Activated T-cell treated with anti-CD3 and anti-CD28 coated beads, Interleukin-2, amount 50 U/mL, for 24 hours (primary cell): ENCODE measurements at places on chromosomes 12 and 14.

- DNase-seq: no peak
Measured at GRCh38 chr14:68535404-68536017, 257.4 kb downstream of the ZFP36L1 start.

GRCh38 chr12:122961531-122962329 lies 4.5 kb downstream of the ABCB9 start:
- DNase-seq: no peak

DNA sequence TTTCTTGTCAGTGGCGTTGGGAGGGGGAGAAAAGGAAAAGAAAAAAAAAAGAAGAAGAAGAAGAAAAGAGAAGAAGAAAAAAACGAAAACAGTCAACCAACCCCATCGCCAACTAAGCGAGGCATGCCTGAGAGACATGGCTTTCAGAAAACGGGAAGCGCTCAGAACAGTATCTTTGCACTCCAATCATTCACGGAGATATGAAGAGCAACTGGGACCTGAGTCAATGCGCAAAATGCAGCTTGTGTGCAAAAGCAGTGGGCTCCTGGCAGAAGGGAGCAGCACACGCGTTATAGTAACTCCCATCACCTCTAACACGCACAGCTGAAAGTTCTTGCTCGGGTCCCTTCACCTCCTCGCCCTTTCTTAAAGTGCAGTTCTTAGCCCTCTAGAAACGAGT lies 1.9 kb downstream of the ASCL1 start:
- DNase-seq: no peak

DNA sequence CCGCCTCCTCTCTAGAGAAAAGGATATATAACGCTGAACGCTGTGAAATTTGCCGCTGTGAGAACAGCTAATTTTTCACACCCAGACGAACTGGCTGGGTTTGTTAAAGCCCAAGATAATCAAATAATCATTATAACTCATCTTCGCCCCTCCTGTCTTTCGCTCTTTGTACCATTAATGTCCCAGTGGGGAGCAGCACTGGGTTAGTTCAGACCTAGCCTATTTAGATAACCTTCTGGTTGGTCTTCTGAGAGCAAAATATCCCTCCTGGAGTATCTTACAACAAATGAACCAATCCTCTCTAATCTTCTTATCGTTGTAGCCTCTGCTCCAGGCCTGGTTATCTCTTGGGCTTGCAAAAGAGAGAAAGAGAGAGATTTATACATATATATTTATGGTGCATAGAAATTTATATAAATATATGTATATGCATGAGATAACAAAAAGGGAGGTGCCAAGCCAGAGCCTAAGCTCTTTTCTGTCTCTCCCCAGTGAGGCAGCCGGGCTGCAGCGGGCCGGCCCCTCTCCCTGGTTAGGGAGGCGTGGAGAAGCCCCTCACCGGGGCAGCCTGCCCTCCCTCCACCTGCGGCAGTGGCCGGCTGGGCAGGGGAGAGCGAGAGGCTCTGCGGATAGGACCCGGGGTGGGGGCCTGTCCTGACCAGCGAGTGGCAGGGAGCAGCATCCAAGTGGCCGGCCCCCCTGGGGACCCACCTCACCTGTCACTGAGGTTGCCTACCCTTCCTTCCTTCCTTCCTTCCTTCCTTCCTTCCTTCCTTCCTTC lies 202.0 kb upstream of the LHX5 start:
- DNase-seq: no peak

GRCh38 chr12:15896867-15897266 lies 14.3 kb upstream of the DERA start:
- DNase-seq: no peak

DNA sequence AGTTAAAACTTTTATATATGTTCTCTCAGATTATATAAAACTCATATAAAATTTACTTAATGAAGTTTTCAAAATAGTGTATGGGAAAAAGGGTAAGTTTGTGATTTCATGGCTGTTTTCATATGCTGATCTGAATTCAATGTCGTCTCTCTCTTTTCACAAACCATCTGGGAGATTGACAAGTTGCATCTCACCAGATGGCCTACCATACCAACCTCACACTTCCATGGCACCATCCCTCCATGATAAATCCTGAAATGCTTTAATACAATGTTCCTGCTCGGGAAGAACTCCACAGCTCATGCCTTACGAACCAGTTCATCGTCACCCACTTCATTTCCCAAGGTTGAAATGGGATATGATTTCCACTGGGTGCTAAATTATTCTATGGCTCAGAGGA lies 22.3 kb downstream of the PTPRO start:
- DNase-seq: no peak

DNA sequence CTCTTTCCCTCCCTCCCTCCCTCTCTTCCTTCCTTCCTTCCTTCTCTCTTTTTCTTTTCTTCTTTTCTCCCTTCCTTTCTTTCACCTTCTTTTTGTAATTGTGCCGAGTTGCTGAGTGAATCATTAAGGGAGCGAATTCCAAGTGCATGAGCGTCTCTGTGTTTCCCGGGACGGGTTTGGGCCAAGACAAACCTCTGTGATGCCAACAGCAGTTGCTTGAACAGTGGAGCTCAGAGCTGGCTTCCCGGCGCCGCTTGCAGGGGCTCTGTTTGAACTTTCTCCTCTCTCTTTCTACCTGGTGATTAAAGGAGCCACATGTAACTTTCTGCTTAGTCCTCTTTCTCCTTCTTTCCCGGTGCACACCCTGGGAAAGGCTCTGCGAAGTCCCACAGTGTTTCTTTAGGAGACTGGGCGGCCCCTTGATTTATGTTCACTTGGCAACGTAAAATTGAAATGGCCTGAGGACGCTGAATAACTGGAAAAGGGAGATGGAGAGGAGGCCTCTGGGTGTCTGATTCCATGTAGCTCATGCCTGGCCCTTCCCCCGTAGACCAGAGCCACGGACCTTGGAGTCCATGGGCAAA lies 33.7 kb upstream of the MAP1LC3B2 start:
- DNase-seq: no peak

DNA sequence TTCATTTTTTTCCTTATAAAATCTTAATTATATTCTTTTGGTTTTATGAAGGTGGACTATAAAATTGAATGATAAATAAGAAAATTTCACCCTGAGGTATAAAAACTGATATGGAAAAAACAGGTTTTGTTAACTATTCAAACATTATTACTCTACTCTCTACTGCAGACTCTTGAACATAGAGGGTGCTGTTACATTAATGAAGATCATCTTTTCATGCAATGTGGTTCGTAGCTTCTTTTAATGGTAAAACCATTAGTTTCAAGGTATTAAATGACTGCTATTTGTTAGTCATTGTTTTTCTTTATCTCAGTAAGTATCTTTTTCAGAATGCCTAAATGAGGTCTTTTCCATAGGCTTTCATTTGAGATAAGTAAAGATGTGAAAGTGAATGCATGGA lies 510.4 kb downstream of the SLC16A7 start:
- no peak for DNase-seq

DNA sequence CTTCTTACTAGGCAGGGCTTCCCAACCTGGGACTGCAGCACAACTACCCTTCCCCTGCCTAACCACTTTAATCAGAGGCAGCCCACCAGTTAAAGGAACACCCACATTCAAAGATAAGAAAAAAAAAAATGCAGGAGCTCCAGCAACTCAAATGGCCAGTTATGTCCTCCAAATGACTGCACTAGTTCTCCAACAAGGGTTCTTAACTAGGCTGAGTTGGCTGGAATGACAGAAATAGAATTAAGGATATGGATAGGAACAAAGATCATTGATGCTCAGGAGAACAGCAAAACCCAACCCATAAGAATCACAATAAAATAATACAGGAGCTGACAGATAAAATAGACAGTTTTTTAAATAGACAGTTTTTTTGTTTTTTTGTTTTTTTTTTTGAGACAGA lies 154.2 kb downstream of the PLCZ1 start:
- DNase-seq: no peak

DNA sequence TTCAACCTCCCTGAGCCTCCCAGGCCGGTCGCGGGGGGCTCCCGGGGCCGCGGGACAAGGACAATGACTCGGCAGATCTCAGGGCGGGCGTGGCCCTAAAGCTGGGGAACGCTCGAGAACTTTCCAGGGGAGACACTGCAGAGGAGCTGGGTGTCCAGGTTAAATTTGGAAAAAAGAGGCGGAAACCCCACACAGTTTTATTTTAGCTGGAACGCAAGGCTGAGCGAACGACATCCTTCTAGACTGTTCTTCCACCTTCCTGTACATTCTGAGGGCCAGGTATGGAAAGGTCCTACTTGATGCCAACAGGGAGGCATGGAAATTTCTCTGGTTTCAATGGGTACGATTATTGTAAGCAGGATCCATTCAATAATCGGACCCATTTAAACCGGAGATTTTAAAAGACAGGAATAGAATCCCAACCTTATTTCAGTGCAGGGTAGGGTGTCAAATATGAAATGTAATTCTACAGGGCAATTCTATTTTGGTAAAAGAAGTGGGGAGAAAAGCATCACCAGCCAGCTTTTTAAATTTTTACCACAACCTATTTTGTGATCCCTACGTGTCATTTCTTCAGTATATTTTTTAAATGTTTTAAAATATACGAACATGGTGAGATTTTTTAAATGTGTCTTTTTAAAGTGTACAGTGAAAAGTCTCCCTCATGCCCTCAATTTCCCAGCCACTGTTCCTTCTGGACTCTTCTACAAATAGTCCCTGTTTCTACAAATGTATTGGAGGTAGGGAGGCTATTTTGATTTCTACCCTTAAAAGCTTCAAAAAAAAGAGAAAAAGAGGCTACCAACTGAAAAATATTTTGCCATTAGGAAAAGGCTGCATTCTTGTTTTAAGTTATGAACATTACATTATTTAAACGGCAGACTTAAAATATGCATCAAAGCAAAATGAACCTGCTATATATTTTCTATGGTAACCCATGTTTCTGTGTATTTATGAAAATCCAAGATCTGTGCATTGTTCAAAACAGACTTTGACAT lies 1.1 kb upstream of the UBC start:
- no peak for DNase-seq

- DNase-seq: no peak
Measured at GRCh38 chr14:75399843-75400775, 27.7 kb upstream of the JDP2 start.

DNA sequence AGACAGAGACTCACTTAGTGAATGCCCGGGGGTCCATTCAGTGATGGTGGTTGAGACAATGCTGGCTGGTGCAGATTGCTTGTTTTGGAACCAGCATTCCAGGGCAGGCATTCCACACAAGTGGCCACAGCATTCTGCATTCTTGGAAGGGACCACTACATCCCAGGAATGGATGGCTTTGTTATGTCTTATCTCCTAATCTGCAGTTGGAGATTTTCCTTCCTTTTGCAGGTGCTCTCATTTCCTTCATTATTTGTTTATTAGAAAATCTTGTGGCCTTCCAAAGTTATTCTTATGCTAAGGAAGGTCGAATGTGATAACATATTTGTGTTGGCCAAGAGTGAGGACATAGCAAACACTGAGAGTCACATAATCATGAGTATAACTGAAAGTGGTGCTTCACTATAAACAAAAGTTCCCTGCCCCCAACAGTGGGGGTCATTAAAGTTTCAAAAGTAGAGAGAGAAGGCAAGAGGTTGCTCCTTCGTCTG lies 66.0 kb downstream of the BMP4 start:
- DNase-seq: no peak

DNA sequence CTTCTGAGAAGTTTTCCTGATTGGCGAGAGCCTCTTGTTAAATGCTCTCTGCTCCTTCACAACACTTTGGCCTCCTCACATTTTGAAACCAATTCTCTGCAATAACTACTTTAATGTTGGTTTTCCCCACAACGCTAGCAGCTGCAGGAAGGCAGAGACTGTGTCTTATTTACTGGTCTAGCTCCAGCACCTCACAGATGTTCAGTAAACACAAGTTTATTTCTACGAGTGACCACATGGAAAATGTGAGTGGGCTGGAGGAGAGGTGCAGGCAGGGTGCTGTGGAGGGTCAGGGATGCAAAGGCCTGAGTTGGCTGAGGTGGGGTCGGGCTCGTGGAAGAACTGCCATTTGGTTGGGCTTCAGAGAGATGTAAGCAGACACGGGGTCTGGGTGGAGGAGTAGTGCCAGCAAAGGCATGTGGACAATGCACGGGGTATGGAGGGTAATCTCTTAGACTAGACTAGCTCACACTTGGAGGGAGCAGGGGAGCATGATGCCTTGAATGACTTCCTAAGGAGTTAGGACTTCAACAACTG lies 117.4 kb upstream of the RTL1 start:
- DNase-seq: no peak

- no peak for DNase-seq
Measured at GRCh38 chr14:89990218-89990617, 34.5 kb downstream of the TDP1 start.
